DMS 273 treated with DMSO at 0.1 percent for 48 hours (cell line): ENCODE measurements at places on chromosomes 6 and 20.

DNA sequence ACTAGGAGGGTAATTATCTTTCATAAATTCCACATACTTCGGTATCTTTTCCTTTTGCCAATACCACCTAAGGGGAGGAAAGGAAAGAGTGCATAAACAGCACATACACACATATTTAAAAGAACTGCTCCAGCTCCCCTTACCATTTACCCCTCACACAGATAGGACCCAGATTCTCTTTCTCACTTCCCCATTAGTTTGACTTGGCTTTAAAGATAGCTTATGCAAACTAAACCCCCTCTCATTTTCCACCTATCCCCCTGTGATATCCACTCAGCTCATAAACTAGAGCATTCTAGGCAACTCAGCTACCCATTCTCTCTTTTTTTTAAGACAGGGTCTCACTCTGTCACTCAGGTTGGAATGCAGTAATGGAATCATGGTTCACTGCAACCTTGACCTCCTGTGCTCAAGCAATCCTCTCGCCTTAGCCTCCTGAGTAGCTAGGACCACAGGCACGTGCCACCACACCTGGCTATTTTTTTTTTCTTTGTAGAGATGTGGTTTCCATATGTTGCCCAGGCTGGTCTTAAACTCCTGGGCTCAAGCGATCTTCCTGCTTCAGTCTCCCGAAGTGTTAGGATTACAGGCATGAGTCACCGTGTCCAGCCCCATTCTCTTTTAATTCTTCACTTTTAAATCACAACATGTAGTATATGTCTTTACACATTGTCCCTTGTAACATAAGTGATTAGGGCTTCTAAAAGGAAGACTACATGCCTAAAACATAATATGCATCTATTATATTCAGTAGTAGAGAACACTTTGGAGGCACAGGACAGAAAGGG is 4.0 kb downstream of the FUCA2 start:
- no peak for DNase-seq

DNA sequence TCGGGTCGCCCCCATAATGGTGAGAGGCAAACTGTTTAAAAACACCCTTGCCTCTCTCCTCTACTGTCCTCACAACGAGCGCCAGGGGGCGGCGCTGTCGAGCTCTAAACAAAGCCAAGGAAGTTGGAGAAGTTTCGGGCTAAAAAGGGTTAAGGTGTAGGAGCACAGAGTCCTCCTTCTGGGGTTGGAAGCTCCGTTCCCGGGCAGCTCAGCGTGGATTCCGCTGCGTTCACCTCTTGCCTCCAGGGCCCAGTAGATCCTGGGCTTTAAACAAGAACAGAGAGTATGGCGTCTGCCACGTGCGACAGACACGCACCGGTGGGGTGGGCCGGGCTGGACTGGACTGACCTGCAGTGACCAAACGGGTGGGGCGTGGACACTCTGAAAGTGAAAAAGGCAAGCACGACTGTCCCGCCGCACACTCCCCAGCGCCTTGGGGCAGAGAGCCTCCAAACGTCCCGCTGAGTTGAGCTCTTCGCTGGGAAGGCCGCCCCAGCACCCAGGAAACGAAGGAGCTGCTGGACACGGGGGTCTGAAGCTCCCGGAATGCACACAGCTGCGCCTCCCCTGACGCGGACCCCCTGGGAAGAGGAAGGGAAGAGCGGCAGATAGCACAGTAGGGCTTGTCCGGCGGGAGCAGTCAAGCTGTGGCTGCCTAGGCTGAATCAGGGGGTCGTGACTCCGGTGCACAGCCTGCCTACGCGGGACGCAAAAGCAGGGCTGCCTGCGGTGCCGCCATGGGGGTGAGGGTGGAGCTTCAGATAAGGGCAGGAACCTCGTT is 1.6 kb upstream of the THBD start:
- DNase-seq: no peak

DNA sequence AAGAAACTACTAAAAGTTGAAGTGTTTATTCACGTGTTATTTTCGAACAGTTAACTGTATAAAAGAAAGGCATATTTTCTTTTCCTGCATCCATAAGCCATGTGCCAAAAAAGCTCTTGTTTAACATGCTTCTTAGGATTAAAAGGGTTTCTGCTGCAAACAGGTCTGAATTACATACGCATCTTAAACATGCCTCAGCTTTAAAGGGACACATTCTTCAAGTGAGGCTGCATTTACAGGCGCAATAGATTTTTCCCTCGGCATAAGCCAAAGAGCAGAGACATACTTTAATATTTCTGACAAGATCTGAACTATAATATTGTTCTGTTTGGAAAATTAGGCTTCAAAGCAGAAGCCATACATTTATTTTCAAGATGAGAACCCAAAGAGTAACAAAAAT is 39.4 kb downstream of the PDE7B start:
- no peak for DNase-seq

DNA sequence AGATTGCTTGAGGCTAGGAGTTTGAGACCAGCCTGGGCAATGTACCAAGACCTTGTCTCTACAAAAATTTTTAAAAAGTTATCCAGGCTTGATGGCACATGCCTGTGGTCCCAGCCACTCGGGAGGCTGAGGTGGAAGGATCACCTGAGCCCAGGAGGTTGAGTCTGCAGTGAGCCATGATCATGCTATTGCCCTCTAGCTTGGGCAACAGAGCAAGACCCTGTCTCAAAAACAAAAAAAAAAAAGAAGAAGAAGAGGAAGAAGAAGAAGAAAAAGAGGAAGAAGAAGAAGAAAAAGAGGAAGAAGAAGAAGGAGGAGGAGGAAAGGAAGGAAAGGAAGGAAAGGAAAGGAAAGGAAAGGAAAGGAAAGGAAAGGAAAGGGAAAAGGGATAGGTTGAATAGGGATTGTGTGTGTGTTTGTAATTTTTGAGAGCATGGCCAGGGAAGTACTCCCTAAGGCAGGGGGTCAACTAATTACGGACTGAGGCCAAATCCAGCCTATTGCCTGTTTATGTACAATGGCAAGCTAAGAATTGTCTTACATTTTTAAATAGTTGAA is 43.0 kb upstream of the ZNF217 start:
- DNase-seq: no peak

- no peak for DNase-seq
Measured at GRCh38 chr6:78025502-78025901, 372.7 kb downstream of the MEI4 start.

GRCh38 chr20:1894471-1894950 is 696 bp upstream of the SIRPA start:
- no peak for DNase-seq

GRCh38 chr6:34020807-34021553 is 124.9 kb downstream of the GRM4 start:
- no peak for DNase-seq

- DNase-seq: no peak
Measured at GRCh38 chr6:42150254-42150653, 7.8 kb upstream of the C6orf132 start.

DNA sequence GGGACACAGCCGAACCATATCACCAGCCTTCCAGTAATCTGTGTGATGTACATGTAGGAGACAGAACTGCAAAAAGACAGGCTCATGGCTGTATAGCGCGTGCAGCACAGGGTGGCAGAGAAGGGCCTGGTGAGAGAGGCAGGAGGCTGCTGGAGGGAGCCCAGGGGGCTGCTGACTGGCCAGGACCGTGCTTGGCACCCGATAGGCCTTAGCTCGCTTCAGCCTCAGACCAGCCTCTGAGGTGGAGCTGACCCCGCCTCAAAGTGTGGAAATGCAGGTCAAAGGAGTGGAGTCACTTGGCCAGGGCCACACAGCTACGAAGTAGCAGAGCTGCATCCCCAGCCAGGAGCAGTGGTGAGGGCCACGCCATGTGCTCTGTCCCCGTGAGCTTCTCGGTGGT is 707.6 kb downstream of the QKI start:
- DNase-seq: no peak

GRCh38 chr20:34343458-34344211 is 19.4 kb upstream of the ITCH start:
- DNase-seq: no peak

- DNase-seq: no peak
Measured at GRCh38 chr6:129966125-129966524, 52.3 kb upstream of the L3MBTL3 start.

DNA sequence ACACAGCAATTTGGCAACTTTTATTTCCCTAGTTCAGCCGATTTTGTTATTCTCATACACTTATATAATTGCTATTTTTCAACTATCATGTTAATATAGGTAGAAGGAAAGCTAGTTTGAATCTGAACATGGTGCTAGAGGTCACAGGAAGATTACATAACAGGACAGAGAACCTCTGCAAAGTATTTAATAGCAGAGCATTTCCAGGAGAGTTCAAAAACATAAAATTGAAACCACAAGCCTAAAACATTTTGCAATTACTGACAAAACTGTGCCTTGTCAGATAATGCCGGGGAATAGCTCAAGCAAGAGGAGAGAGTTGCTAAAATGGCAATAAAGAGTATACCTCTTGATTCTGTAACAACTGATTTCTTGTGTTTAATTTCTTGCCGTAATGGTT is 70.8 kb downstream of the TFAP2B start:
- no peak for DNase-seq

GRCh38 chr20:44609516-44610312 is 27.3 kb downstream of the PKIG start:
- DNase-seq: peak; percentile 67

- DNase-seq: no peak
Measured at GRCh38 chr6:154951345-154952200, 43.5 kb upstream of the TIAM2 start.

- no peak for DNase-seq
Measured at GRCh38 chr20:21510414-21511384, 3.2 kb downstream of the NKX2-2 start.

DNA sequence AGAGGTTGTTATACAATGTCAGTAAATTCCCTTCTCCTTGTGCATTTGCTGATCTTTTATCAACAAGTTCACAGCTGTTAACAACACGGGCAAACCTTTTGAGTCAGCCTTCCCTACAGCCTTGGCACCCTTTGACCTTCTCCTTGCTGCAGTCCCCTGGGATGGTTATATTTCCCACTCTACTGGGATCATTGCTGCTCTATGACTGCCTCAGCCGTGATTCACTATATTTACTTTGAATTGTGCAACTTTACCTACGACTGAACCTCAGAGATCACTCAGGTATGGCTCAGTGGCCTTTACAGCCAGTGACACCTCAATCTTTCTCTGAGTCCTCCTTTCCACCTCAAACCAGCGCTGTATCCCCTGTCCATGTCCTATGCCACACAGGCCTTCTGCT is 1293.3 kb downstream of the EPHA7 start:
- DNase-seq: no peak

GRCh38 chr6:14254505-14254904 is 136.9 kb downstream of the CD83 start:
- DNase-seq: no peak

DNA sequence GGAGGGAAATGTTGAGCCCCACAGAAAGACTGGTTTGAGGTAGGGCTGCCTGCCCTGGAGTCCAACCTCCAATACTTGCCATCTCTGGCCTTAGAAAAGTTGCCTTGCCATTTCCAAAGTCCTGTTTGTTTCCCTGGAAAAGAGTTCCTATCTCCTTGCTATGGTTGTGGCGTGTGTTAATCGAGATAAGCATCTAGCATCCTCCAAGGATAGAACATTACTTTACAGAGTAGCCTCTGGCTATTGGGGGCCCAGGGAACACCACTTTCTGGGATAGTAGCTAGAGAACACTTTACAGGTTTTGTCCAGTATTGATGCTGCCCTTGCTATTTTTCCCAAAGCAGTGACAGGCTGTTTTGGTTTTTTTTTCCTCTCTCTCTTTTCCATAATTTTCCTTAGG is 57.4 kb upstream of the SASH1 start:
- DNase-seq: no peak

DNA sequence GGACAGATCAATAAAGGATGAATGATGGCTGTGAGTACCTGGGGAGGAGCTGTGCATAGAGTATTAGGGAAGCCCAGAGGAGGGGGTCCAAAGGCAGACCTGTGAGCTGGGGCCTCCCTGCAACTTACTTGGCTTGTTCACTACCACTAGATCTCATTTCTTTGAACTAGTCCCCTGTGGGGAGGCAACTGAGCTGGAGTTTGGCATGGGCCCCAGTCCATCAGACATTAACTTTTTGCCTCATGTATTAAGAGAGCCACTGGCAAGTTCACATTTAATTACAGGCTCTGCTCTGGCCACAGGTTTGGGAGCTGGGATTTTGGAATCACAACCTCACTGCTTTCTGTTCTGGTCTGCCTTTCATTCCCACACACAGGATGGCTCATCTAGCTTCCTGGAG is 254.1 kb downstream of the PRL start:
- peak; percentile 24 for DNase-seq

DNA sequence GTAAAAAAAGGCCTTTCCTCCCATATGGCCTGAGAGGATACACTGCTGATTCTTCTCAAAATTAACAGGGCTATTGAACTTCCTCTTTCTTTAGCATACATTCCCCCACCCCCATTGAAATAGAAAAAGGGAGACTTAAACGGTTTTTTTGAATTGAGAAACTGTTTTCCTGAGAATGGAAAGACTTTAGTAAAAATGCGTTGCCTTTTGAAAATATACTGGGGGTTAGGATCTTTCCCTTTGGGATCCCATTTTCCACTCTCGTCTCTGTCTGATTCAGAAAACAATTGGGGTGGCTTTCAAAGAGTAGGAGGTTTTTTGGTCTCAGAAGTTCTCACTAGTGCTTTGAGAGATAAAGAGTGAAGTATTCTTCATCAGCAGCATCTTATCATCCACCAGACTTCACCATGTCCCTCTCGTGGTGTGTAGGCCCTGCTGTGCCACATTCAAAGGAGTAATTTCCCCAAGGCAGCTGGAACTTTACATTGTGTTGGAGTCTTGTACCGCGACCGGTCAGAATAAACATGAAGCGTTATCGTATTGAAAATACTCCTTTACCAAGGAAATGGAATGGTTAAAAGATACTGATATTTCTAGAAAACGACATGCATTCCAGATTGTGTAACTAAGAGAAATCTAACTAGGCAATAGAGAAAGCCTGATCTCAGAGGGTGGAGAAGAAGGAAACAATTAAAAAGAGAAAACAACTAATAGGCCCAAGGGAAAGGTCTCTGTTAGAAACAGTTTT is 10.6 kb downstream of the MYB start:
- DNase-seq: no peak

DNA sequence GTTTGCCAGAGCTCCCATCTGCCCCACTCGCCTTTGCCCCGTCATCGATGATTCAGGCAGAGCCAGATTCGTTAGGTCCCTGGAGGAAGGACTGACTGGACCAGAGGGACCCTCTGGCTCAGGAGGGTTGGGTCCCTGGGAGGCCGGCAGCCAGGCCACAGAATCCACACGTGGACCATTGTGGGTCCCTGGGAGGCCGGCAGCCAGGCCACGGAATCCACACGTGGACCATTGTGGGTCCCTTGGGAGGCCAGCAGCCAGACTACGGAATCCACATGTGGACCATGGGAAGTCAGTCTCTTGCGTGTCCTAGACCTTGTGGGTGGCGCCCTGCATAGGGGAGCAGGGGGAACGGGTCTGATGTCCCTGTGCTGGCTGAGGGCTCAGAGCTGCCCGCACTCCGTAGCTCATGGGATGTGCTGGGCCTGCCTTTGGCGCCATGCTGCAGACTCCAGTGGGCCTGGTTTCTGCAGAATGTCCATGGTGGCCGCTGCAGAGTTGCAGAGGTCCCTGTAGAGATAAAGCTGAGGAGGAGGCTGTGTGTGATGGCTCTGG is 23.5 kb downstream of the UCKL1 start:
- DNase-seq: no peak

- peak; percentile 42 for DNase-seq
Measured at GRCh38 chr20:9081423-9081966, 12.6 kb downstream of the PLCB4 start.

- DNase-seq: no peak
Measured at GRCh38 chr20:39066471-39067242, 104.5 kb downstream of the DHX35 start.
